ENCODE measurements at places on chromosomes 4 and X.

- DNase-seq = no peak
Measured at GRCh38 chr4:21872101-21872500, 76.5 kb downstream of the KCNIP4 start.

- DNase-seq = no peak
Measured at GRCh38 chr4:8867624-8868320, 3.9 kb downstream of the HMX1 start.

DNA sequence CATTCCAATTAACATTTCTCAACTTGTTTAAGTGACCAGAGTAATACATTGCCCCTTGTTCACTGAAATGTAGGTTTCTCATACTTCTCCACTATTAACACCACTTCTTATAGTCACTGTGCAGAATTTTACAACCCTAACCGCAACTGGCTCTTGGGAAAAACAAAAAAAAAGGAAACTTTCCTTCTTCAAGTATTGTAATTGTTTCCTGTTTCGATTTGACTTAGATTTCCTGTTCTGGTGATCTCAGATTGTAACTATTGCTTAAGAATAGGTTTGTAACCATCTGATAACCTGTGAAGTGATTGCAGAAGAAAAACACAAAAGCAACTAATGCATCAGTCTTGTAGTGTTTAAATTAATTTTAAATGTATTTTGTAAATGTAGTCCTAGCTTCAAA lies 594.7 kb upstream of the GALNT7 start:
- no peak for DNase-seq

GRCh38 chrX:5842601-5843000 lies 386.1 kb downstream of the NLGN4X start:
- no peak for DNase-seq

DNA sequence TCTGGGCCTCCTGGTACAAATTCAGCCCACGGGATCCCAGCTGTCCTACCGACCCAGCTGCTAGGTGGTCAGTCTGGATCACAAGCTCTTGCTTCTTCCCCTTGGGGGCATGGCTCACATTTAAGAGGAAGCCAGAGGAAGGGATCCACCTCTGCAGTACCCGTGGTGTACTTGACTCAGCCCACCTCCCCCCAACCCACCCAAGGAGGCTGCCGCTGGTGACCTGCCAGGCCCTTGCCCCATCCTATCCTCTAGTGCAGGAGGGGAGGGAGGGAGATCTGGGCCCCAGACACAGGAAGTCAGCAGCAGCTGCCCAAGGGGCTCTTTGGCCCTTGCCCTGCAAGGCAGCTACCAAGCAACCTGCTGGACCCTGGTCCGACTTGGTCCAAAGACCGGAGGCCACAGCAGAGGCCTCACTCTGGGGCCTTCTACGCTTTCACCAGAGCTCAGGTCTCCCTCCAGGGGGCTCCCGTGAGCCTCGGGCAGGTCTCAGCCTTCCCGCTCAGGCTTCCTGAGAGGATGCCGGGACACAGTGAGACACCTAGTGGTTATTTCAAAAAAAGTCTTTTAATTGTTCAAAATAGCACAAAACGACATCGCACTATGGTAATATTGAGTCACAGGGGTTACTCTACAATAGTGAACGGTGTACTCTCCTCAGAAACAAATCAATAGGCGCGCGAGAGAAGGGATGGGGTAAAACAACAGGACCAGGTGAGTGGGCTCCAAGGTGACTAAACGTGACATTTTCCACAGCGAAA lies 2.7 kb upstream of the RENBP start:
- peak; percentile 68 for DNase-seq

- no peak for DNase-seq
Measured at GRCh38 chrX:116226665-116227484, 56.3 kb downstream of the AGTR2 start.

DNA sequence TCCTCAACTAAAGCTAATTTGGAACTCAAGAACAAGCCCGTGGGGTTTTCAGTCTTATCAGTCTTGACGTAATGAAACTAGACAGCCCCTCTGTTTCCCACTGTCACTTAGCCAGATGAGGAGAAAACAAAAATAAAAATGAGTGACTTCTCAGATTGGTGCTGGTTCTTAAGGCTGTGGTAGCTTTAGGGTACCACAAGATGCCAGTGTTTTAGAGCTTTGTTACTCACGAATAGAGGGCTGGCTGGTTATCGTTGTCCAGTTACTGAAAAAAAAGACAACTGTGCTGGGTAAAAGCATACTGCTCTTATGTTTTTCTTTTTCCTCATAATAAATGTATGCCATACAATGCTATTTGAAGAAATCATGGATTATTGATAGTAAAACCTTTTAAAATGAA lies 796.7 kb downstream of the RAPGEF2 start:
- no peak for DNase-seq

GRCh38 chr4:109406337-109406931 lies 27.2 kb upstream of the SEC24B start:
- DNase-seq = peak; percentile 20

DNA sequence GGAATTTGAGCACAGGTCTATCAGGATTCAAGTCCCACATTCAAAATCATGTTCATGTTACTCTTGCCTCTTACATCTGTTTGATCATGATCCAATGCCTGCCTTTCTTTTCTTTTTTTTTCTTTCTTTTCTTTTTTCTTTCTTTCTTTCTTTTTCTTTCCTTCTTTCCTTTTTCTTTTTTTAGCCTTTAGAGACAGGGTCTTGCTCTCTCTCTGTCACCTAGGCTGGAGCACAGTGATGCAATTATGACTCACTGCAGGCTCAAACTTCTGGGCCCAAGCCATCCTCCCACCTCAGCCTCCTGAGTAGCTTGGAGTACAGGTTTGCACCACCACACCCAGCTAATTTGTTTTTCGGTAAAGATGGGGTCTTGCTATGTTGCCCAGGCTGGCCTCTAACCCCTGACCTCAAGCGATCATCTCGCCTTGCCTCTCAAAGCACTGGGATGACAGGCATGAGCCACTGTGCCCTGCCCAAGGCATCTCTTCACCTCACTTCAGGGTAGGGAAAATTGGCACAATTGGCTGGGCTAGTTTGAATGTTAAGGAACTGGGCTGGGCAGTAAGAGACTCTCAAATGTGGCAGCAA lies 359.2 kb downstream of the FBXW7 start:
- DNase-seq = no peak

DNA sequence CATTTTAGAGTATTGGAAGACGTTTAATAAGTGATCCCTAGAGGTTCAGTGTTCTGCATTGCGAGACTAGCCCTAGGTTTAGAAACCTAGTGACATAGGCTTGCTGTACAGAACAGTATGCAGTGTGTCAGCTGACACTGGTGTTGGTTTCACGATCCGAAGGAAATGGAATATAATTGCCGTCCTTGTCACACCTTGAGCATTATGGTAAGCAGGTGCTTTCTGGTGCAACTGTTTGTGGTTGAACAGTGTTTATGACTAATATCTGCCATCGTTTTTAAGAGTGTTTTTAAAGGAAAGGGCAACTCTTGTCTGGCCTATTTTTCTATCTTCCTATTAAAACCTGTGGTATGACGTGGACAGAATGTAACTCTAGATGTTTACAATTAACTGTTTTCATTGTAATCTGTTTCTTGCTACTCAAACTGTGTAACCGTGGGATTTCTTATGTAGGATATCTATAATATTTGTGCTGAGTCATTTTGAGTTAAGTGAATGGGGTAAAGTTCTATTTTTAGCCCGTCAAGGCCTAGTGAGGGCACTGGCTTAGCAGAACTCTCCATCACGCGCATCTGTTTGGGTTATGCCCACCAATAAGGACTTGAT lies 53.8 kb upstream of the TBC1D14 start:
- peak; percentile 47 for DNase-seq

DNA sequence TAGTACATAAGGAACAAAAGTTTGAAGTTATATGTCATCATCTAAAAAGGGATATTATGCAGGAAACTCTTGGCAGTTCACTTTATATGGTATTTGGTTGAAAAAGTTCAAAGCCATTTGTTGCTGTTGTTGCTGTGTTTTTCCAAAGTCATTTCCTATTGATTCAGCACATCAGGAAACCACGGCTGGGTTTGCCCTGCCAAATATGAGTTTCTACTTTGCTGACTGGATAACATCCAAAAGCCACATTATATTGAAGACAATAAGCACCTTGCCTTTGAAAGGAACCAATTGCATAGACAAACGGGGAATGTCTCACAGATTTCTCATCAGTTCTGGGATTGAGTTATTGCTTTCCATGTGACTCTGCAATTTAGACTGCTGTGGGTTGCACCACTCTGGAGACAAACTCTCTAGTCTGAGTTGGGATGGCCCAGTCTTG lies 206.1 kb downstream of the SLC39A8 start:
- DNase-seq = no peak

- DNase-seq = no peak
Measured at GRCh38 chrX:71056867-71057266, 11.3 kb downstream of the SNX12 start.

GRCh38 chr4:36374836-36375511 lies 93.6 kb downstream of the DTHD1 start:
- DNase-seq = no peak

Measured in effector memory CD8-positive, alpha-beta T cell (primary cell).